PC-3 (cell line): ENCODE measurements at places on chromosomes 12 and 14. TPM values are rescaled to one million over a fixed set of nuclear protein-coding genes. Genes with fewer than 3 reads are reported as not detected.

- DNase-seq = peak; percentile 54
Observed at GRCh38 chr12:107134558-107134957, 41.2 kb upstream of the CRY1 start.

- no peak for DNase-seq
Observed at GRCh38 chr12:132170637-132171292, 26.5 kb downstream of the NOC4L start.

GRCh38 chr12:114450515-114451300 is 44.8 kb upstream of the TBX5 start:
- DNase-seq = no peak

DNA sequence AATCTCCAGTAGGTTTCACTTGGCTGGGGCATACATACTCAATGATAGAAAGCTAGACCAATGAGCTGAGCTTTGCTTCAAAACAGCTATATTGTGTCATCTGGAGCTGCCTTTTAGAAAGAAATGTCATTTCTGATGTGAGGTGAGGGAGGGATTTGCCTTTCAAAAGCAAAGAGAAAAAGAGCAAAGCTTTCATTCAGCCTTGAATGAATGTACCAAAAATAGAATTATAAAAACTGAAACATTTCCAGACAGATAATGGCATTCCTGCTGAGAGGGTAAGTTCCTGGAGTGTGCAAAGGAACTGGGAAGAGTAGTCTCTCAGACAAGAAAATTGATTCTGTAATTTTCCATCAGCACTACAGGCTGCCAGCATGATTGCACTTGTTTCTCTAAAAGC is 710.0 kb downstream of the LRFN5 start:
- DNase-seq = no peak

DNA sequence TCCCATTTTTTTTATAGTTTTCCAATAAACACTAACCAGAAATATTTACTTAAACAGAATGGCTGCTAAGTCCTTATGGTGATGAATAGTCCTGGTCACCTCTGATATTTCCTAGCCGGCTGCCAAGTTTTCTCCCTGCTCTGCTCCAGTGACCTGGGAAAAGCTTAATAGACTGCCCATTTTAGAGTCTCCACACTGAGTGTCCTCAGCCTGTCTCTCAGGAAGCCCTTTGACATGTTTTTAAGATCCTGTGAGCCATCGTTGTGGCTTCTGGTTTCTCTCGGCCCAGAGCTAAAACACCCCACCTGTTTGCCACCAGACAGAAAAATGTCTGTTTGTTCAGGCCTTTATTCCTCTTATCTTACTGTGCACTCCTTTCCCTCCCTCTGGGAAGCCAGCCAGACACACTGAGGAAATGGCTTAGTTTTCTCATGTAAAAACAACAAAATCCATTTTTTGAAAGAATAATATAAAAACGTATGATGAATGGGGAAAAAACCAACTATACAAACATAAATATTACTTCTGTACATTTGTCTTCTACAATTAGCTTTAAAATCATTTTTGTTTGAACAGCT is 25.4 kb upstream of the ALDH2 start:
- DNase-seq = peak; percentile 61

SOX5 gene
- not detected in 2 replicates for total RNA-seq

FAM181A gene
- total RNA-seq = not detected in 2 replicates

CHMP4A gene
- total RNA-seq = 58.3 and 67.9 TPM in 2 replicates
